D341Med (cell line): ENCODE measurements at places on chromosomes 12 and 14.

GRCh38 chr12:116916714-116917114 lies 6.0 kb downstream of the FBXW8 start:
- DNase-seq: no peak

GRCh38 chr12:43098071-43098470 lies 453.9 kb downstream of the ADAMTS20 start:
- DNase-seq: no peak

- DNase-seq: no peak
Observed at GRCh38 chr14:51644217-51644933, 7.3 kb upstream of the FRMD6 start.

GRCh38 chr12:67677166-67677565 lies 28.6 kb downstream of the DYRK2 start:
- DNase-seq: no peak

- DNase-seq: peak; percentile 36
Observed at GRCh38 chr12:19288603-19289244, 150.6 kb upstream of the AEBP2 start.

DNA sequence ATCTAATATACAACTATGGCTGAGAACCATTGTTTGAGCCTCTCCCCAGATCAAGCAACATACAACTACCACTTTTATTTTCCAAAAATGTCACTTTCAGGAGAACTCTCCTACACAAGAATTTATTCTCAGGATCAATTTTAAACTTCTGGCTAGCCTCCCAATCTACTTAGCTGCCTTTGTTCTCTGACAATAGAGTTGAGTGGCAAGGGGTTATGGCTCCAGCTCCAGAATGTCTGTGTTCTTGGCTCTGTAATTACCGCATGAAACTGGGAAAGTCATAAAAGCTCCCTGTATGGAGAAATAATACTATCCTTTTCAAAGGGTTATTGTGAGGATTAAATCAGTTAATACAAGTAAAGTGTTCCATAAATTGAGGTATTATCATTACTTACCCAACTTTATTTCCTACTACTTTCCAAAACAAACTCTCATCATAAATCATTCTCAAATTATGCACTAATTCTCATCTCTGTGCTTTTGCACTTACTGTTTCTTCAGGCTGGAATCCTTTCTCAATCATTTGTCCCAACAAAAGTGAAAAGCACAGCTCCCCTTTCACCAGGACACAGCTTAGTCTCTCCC lies 121.9 kb downstream of the GARIN6 start:
- DNase-seq: no peak
